Activated effector memory CD4-positive, alpha-beta T cell treated with Interleukin-2 at 50 U/mL for 16 hours (primary cell): ENCODE measurements at places on chromosomes 5 and 9.

DNA sequence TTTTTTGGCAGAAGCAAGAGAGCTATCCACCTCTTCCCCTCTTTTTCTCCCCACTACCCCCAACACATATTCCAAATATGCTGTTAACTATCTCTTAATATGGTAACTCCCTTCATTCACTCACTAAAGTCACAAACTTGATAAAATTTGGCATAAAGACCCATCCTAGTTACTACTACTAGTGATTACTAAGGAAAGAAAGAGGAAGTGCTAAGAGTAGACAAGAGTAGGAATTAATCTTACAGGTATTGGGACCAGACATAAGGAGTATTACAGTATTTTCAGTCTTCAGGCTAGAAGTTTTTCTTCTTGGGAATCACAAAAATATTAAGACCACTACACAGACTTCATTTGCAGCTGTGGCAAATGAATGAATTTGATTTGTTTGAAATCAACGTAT lies 2.2 kb downstream of the ADAMTS6 start:
- DNase-seq: no peak

GRCh38 chr9:97627624-97628023 lies 5.5 kb downstream of the TSTD2 start:
- no peak for DNase-seq

DNA sequence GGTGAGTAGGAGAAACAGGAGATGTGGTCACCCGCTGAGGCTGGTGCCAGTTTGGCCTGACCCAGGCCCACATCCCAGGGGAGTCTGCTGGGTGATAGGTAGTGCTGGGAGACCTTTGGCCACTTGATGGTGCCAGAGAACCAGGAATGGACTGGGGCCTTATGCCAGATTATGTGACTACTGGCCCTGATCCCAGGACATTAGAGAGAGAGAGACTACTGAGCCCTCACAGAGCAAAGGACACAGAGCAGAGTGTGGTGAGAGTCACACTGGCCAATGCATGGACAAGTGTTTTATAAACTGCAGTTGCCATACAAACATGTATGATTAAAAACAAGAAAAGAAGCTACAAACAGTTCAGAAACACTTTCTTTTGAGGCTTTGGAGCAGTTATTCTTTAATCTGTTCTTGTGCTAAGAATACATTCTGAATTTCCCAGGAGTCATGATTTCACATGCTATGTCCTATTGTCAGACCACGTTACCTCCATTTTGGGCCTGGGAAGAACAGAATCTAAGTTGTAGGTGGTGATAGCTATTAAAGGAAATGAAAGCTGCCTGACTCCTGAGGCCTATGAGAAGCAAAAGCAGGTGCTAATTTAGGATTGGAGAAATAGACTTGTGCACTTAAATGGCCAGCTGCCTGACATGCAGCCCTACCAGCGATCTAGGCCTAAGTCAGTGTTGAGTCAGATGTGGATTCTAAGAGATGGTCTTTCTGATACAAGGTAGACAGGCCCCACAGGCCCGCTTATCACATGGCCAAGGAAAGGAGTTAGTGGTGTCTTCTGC lies 32.6 kb upstream of the TMOD1 start:
- DNase-seq: no peak

DNA sequence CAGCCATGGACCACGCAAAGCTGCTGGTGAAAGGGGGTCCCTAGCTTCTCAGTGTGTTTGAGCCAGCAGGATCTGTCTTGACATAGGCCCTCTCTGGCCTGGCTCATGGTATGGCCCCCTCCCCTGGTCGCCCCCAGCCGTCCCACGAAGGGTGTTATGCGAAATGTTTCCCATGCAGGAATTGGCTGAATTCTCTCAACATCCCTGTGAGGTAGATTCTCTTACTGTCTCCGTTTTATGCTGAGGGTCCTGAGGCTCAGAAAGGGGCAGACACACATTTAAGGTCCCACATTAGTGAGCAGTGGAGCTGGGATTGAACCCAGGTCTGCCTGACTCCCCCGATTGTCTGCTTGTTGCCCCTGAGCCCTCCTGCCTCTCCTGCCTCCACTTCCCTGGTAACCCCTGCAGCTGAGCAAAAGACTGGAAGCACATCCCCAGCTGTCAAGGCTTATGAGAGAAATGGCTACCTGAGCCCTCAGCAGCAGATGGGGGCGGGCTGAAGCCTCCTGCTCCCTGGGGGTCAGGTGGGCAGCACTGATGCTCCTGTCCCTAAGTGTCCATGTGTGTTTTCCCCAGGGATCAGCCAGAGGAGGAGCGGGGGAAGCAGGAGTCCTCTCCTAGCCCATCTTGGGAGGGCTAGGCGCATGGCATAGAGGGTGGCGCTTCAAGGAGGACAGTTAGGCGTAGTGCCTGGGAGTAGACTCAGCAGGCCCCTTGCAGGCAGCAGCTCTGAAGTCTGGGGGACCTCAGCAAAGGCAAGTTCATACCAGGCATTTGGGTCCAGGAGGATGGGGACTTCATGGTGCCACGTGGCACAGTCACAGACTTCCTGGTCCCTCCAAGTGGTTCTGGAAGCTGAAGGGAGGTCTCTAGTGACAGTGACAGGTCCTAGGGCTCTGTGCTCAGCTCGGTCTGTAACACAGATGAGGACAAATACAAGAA lies 49.0 kb upstream of the GARNL3 start:
- no peak for DNase-seq

GRCh38 chr5:109908366-109908765 lies 218.6 kb downstream of the MAN2A1 start:
- no peak for DNase-seq

- DNase-seq: no peak
Observed at GRCh38 chr5:148912146-148912545, 85.7 kb downstream of the ADRB2 start.

- no peak for DNase-seq
Observed at GRCh38 chr5:13591621-13592020, 352.9 kb downstream of the DNAH5 start.

GRCh38 chr9:83151627-83152137 lies 88.7 kb upstream of the RASEF start:
- DNase-seq: no peak

- DNase-seq: no peak
Observed at GRCh38 chr5:68385936-68386335, 170.4 kb downstream of the PIK3R1 start.

GRCh38 chr9:113564498-113565237 lies 101.1 kb downstream of the RGS3 start:
- DNase-seq: no peak

DNA sequence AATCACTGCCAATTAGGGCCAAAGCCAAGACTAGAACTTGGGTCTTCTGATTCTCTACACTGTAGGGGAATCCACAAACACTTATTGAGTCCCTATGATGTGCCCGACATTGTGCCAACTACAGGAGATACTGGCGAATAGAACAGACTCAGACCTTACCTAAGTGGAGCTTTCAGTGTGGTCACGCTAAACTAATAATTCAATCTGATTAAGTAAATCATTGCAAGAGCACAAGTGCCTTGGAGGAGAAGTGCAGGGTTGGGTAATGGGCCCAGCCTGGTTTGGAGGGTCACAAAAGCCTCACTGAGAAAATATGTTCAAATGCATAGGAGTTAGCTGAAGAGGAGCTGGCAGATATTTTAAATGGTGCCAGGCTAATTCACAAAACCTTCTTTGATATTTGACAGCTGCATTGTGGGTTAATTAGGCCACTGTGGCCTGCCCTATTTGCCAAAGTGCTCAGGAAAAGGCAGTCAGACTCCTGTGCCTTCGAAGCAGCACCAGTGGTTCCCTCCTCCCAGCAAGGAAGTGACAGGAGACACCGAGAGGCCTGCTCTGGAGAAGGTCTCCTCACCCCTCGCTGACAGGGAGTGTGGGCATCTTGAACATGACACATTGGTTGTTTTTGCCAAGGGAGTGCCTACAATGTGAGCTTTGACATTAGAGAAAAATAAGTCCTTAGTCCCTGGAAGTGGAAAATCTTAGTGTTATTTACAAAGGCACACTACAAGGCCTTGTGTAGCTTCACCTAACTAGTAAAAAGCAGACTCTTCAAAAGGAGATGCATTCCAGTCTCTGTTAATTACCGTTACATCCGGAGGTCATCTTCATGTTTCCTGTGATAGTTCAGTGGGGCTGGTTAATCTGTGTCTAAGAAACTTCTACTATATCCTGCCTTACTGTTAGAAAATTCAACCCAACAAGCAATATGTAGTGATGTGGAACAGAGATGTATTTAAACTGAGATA lies 24.1 kb upstream of the TRAF1 start:
- DNase-seq: no peak

GRCh38 chr5:153559926-153560325 lies 69.5 kb downstream of the GRIA1 start:
- DNase-seq: no peak

GRCh38 chr9:99270491-99270890 lies 48.4 kb downstream of the SEC61B start:
- DNase-seq: no peak

- DNase-seq: no peak
Observed at GRCh38 chr9:127390248-127390545, 6.8 kb upstream of the SLC2A8 start.
